ENCODE measurements at places on chromosomes 16 and 17. TPM values are rescaled to one million over a fixed set of nuclear protein-coding genes. Genes with fewer than 3 reads are reported as not detected.
A peak's percentile ranks its signal among the peaks of the same experiment; 100 is the strongest.

DECR2 gene
- 3.7 TPM for total RNA-seq

EVPLL gene
- total RNA-seq = 10.3 TPM

PSME3 gene
- total RNA-seq = 72.5 TPM

HOXB3 gene
- total RNA-seq = not detected

CHST4 gene
- under 0.01 TPM for total RNA-seq

MTSS2 gene
- 42.6 TPM for total RNA-seq

SLFN12L gene
- total RNA-seq = under 0.01 TPM

SLC16A11 gene
- total RNA-seq = 0.38 TPM

LITAFD gene
- total RNA-seq = not detected

CD300E gene
- total RNA-seq = not detected

C17orf78 gene
- not detected for total RNA-seq

DNA sequence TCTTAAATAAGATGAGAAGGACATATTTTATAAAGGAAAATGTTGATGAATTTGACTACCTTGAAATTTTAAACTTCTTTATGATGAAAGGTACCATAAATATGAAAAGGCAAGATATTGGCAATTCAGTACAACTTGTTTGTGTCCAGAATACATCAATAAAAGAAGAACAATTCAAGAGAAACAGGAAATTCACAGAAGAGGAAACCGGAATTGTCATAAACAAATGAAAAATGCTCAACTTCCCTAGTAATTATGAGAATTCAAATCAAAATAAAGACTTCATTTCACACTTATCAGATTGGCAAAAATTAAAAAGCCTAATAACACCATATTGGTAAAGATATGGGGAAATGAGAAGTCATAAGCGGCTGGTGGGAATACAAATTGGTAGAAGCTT, 54.3 kb downstream of the WSB1 start:
- DNase-seq = no peak

DNA sequence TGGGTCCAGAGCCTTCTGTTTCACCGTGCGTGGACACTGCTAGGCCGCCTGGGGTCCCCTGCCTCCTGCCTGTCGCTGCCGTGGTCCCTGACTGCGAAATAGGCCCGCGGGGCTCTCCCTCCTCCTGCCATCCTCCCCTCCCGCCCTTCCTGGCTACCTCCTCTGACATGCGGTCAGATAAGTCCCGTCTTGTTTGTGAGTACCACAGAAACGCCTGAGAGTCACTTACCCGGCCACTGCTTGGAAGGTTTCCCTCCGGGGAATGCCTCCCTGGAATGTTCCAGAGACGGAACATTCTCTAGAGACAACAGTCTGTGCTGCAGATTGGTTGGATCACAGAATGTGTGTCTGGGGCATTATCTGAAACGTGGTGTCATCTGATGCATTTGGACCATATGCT, 22.7 kb downstream of the CIBAR2 start:
- peak; percentile 77 for DNase-seq

DNA sequence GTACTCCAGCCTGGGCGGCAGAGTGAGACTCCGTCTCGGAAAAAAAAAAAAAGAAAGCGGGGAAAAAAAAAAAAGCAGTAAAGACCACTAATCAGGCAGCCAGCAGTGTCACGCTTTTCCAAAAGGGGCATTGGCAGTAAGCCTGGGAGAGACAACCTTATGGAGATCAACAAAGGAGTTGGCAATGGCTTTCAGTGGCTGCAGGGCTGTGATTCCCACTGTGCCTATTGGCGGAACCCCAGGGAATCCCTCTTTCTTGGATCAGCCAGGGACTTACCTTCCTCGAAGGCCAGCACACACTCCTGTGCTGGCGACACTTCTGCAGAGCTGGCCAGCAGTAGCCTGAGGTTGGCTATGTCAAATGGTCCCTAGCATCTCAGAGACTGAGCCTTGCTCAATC, 43.2 kb upstream of the ZFHX3 start:
- DNase-seq = no peak

- DNase-seq = no peak
Measured at GRCh38 chr16:64656471-64656870, 465.4 kb downstream of the CDH11 start.

DNA sequence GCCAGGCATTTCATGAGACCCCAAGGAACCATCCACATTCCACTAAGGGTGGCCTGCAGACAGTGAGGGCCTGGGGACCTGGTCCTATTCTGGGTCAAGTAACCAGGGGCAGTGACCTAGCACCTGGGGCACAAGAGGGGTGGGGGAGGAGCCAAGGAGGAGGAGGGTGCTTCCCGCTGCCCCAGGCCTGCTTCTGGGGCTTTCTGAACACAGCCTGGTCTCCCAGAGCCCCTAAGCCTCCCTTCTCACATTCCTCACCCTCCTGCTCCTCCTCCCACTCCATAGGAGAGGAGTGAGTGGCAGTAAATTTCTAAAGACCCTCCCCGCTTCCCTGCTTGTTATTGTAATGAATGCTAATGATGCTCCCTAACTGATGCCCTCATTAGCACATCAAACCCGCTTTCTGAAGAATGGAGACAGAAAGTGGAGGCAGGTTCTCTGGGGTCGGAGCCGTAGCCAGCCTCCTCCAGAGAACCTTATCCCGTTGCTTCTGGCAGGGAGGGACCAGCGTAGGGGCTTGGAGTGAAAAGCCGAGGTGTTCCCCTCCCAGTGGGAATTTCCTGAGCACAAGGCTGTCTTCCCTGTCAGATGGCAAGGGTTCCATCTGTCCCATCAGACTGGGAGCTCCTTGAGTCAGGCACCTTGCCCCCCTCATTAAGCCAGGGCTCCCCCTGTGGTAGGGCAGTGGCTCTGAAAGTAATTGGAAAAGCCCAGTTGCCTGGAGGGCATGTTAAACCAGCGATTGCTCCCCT, 3.7 kb upstream of the SRCIN1 start:
- no peak for DNase-seq

- no peak for DNase-seq
Measured at GRCh38 chr16:30010844-30011713, at the start of gene DOC2A. Gene DOC2A (minus strand): TSS chr16:30011027. CDS start chr16:30010222, 805 bp downstream.

DNA sequence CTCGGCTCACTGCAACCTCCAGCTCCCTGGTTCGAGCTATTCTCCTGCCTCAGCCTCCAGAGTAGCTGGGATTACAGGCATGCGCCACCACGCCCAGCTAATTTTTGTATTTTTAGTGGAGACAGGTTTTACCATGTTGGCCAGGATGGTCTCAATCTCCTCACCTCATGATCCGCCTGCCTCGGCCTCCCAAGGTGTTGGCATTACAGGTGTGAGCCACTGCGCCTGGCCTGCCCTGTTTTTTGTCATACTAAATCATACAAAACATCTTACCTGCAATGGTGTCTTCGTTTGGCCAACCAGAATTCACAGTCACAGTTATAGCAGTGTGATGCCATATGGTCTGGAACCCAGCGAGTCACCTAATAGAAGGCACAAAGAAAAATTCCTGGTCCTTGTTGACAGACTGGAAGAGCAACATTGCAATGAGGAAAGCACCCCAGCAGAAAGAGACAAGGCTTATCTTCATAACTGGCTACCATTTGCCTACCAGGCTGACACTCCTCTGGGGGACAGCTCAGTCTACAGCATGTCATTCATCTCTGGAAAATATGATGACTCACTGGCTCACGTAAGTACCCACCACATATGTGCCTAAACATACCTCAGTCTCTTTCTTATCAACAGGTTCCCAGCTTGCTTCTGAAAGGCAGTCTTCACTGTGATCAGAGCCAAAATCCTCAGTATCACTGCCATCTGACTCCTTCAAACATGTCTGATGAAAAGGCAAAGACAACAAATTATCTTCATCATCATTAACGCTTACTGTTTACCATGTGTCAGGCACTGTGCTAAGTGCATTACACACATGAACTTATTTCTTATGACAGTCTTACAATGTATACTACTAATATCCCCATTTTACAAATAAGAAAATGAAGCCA, 4.3 kb upstream of the HSF5 start:
- peak; percentile 75 for DNase-seq

GRCh38 chr16:70632273-70632672, 14.1 kb upstream of the IL34 start:
- no peak for DNase-seq

- peak; percentile 61 for DNase-seq
Measured at GRCh38 chr16:64121473-64121872, 1000.4 kb downstream of the CDH11 start.

DNA sequence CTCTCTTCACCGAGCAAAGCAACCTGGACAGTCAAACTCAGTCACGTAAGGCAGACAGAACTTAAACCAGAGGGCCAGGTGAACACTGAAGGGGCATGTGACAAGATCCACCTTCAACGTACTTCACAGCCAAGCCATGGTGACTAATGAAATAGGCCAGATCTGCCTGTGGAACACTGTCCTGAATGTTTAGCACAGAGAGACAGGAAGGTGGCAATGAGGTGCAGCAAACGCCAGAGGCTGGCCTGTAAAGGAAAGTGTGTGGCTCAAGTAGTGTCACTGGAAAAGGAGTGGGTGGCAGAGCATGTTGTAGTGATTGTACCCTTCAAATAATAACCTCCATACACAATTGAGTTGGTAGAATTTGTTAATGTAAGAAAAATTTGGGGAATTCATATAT, 38.1 kb downstream of the SLC6A4 start:
- no peak for DNase-seq

DNA sequence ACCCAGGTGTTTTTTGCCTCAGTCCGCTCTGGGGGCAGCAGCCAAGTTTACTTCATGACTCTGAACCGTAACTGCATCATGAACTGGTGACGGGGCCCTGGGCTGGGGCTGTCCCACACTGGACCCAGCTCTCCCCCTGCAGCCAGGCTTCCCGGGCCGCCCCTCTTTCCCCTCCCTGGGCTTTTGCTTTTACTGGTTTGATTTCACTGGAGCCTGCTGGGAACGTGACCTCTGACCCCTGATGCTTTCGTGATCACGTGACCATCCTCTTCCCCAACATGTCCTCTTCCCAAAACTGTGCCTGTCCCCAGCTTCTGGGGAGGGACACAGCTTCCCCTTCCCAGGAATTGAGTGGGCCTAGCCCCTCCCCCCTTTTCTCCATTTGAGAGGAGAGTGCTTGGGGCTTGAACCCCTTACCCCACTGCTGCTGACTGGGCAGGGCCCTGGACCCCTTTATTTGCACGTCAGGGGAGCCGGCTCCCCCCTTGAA, 2.1 kb upstream of the C17orf107 start:
- DNase-seq = no peak

GRCh38 chr17:80307994-80308691, 47.5 kb downstream of the RNF213 start:
- no peak for DNase-seq

- DNase-seq = no peak
Measured at GRCh38 chr17:78879635-78880186, 23.3 kb downstream of the CEP295NL start.

GRCh38 chr17:69418535-69418934, 4.0 kb downstream of the MAP2K6 start:
- no peak for DNase-seq

GRCh38 chr17:4951486-4951885, 567 bp downstream of the ENO3 start:
- no peak for DNase-seq

GRCh38 chr17:8576559-8577294, 53.8 kb downstream of the MYH10 start:
- no peak for DNase-seq

DNA sequence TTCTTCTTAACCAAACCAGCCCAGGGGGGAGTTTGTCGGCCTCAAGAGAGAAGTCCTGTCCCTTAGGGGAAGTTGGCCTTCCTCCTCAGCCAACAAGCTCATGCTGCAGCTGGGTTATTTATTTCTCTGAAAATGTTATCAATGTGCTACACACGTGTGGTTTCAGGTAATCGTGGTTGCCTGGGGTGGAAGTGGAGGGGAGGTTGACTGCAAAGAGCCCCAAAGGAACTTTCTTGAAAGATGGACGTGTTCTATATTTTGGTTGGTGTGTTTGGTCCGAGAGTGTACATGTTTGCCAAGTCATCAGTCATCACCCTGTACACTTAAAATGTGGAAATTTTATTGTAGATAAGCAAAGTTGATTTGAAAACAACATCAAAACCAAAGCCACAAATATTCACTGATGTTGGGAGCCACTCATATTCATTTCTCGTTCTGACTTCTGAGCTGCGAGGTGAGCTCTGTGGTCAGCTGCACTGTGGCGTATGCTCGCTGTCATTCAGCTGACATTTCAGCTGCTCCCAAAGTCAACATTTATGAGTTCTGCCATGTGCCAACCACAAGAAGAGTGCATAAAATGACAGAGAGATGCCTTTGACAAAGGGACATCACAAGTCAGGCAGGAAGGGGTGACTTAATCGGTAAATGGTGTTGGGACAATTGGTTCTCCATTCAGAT, 26.5 kb upstream of the ADGRG1 start:
- DNase-seq = no peak

- DNase-seq = peak; percentile 74
Measured at GRCh38 chr17:38748149-38748891, at the start of gene PCGF2. Gene PCGF2 (minus strand): TSS chr17:38748336. CDS start chr17:38740402, 7,934 bp downstream.

- peak; percentile 45 for DNase-seq
Measured at GRCh38 chr16:88297178-88297720, 85.5 kb upstream of the ZNF469 start.

DNA sequence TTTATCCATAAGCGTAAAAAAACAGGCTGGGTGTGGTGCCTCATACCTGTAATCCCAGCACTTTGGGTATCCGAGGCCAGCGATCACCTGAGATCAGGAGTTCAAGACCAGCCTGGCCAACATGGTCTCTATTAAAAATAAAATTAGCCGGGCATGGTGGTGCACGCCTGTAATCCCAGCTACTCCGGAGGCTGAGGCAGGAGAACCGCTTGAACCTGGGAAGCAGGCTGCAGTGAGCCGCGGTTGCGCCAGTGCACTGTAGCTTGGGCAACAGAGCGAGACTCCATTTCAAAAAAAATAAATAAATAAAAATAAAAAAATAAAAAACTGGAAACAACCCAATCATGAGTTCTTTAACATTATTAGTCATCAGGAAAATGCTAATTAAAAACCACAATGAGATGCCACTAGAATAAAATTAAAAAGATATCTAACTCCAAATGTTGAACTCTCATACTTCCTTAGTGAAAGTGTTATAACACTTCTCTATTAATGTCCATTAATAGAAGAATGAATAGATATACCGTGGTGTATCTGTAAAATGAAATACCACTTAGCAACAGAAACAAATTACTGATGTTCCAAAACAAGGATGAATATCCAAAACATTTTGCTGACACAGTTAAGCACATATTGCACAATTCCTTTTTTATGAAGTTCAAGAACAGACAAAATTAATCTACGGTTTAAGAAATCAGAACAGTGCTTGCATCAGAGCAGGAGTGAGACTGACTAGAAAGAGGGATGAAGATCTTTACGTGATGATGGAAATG, 13.1 kb downstream of the MPHOSPH6 start:
- DNase-seq = peak; percentile 16

- DNase-seq = peak; percentile 15
Measured at GRCh38 chr17:35898283-35899070, 18.3 kb upstream of the CCL5 start.
